Skin of body (tissue), 3 donors: ENCODE measurements at places on chromosomes 5 and 9.
A peak's percentile ranks its signal among the peaks of the same experiment; 100 is the strongest.

DNA sequence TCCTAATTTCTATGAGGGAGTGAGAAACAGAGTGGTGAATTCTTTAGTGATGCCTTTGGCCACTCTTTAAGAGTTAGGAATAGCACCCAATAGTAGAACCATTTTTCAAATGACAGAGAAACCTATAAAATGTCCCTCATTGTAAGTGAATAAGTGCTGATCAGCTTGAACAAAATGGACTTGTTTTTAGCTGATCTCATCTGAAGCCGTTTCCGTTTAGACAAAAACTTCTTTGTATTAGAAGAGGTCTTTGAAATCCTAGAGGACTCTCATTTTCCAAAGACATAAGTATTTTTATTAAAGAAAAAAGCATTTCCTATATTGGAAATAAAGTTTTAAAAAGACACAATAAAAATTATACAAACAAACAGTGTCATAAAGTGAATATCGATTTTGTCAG is 273.9 kb downstream of the ARHGEF28 start:
- DNase-seq: no peak

DNA sequence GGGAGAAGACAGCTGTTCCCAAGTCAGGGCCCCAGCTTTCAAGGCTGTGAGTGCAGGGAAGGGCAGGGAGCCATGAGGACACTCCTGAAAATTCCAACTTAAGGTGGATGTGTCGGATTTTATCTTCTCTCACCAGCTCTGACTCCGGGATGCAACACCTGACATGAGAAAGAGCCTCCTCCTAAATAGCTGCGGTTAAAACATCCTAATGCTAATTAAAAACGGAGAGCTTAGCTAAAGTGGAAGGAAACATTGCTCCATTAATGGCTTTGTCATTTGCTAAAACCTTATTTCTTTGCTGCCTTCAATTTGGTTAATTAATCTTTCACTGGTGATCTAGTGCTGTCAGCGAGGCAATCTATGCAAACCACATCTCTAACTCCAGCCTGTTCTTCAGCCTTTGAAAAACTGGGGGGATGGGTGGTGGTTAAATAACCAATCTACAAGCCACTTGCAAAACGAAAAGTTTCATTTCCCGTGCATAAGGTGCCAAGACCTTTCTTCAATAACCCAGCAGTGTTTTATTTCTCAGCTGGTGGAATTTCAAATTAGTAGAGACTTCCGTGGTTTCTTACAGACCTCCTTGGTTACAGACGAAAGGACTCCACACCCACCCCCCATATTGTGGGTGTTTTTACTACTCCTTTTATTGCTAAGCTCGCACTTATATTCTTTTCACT is 379.6 kb downstream of the MLLT3 start:
- DNase-seq: no peak

DNA sequence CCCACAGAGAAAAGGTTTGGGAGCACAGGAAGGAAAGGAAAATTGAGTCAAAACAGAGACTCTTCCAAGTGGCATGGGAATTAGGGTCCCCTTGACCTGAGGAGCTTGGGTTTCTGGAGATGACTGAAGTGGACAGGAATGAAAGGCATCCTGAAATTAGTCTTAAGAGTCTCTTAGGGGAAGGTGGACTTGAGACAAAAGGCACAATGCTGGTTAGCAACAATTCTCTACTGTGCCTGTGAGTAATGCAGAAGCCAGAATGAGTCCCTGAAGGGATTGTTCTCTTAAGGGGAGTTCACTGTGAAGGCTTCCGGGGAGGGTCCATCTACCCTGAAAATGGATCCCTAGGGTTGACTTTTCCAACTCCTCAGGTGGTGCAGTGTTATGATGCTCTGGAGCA is 58.4 kb upstream of the FOXE1 start:
- no peak for DNase-seq

GRCh38 chr5:139110526-139111168 is 87.5 kb downstream of the SIL1 start:
- no peak for DNase-seq

DNA sequence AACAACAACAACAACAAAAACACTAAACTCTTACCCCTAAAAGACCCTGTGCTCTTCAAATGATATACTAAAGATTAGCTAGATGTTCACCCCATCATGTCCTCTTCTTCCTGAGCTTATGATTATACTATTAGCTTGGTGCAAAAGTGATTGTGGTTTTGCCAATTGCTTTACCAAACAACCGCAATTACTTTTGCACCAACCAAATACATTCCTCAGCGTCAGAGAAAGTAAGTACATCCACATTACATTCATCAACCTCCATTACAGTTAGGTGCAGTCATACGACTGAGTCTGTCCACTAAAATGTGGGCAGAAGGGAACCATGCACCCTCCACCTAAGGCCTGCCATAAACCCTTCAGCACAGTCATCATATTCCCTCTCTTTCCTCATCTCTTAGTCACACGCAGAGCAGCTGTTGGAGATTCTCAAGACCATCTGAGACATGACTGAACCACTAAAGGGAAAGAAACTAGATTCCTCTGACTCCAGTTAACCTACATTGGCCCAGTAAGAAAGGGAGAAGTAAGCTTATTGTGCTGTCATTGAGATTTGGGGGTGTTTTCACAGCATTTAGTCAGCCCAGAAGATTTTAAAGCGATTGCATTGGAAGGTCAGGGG is 181.6 kb upstream of the TLE4 start:
- DNase-seq: no peak

- DNase-seq: no peak
Observed at GRCh38 chr5:58286741-58287140, 173.1 kb downstream of the PLK2 start.

GRCh38 chr9:75964427-75964826 is 74.0 kb downstream of the PCSK5 start:
- no peak for DNase-seq

DNA sequence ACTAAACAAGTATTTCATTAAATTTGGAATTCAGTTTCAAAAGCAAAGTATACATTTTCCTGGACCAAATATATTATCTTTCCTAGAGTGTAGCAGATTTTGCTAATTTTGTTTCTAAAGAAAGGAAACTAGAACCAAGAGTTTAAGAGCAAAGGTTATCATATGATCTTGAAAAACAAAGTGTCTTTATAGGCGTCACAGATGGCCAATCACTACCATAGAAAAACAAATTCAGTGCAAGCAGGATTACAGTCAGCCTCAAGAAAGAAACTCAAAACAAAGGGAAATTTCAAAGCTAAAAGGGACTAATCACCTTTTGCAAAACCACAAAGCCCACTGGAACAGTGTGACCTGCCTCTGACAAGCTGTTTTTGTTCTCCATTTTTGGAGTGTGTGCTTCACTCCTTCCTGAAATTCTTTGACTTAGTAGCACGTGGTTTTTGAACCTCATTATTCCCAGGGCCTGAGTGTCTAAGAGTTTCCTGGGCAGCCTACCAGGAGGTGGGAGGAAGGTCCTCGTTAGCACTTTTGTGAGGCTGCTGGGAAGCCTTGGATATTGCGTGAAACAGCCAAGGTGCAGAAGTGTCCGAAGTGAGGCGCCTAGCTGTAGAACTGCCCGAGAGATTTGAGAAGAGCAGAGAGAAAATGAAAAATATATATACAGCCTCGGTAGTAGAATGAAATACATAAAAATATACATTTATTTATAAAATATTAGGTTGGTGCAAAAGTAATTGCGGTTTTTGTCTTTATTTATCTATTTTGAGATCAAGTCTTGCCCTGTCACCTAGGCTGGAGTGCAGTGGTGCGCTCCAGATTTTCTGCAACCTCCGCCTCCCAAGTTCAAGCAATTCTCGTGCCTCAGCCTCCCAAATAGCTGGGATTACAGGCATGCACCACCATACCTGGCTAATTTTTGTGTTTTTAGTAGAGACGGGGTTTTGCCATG is 246.1 kb downstream of the MARCHF11 start:
- DNase-seq: no peak

GRCh38 chr5:80569961-80570786 is at the start of gene ANKRD34B:
TSS of gene ANKRD34B (minus strand) at chr5:80570280. CDS start at chr5:80560019, 10,261 bp downstream.
- DNase-seq: no peak

DNA sequence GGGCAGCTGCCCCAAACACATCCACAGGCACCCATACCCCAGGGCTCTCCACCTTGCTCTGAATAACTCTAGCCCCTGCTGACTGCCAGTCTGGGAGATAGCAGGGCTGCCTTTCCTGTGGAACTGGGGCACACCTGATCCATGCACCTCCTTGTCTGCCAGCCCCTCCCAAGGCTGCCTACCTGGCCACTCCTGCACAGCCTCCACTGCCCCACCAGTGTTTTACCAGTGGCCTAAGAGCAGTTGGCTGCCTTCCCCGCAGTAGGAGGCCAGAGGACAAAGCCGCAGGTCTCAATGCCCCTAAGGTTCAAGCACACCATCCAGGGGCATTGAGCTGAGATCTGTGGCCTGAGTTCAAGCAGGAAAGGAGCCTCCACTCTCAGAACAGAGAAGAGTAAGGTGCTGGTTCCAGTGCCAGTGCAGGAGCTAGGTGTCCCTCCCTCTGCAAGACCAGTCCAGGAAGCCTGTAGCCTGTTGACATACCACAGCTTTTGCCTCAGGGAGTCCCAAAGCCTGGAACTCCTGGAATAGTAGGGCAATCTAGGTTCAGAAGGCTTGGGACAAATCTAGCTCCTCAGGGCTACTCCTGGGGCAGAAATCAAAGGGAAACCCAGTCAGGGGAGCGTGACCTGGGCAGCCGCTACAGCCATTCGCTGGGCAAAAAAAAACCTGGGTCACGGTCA is 514.5 kb upstream of the PTGER4 start:
- DNase-seq: no peak

- no peak for DNase-seq
Observed at GRCh38 chr5:72378639-72379289, 58.6 kb downstream of the PTCD2 start.

- DNase-seq: no peak
Observed at GRCh38 chr5:180026320-180026719, 45.2 kb downstream of the RNF130 start.

- no peak for DNase-seq
Observed at GRCh38 chr9:89464300-89464901, 33.5 kb downstream of the SEMA4D start.

GRCh38 chr9:114894206-114894605 is 36.2 kb downstream of the TNFSF8 start:
- DNase-seq: no peak

- no peak for DNase-seq
Observed at GRCh38 chr5:55982957-55983381, 11.8 kb downstream of the IL6ST start.

DNA sequence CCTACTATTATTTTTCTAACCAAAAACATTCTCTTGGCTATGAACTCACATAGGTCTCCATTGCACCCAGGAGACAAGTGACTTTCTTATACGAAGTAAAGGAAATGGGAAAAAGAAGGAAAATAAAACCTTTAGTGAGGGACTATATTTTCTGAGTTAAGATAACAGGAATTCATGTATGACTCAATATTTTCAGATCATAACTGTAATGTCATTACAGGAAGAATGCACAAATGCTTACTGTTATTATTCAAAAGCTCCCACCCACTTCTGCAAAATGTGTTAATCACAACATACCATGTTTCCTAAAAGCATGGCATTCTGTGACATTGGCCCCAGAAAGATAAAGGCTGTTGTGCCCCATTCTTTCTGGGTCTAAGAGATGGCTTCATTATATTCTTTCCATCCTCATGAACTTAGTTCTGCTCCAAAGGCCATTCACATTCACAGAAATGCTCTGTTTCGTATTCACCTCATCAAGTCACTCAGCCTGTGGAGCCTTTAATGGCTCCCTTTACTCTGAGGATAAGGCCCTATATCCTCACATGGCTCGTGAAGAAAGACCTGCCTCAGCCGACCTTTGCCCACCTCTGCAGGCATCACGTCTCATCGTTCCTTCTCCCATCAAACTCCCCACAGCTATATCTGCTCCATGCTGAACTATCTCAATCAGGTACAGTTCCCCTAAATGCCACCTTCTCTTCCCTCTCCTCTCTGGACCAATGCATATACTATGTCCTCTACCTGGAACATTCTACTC is 77.0 kb downstream of the ABCA1 start:
- no peak for DNase-seq

DNA sequence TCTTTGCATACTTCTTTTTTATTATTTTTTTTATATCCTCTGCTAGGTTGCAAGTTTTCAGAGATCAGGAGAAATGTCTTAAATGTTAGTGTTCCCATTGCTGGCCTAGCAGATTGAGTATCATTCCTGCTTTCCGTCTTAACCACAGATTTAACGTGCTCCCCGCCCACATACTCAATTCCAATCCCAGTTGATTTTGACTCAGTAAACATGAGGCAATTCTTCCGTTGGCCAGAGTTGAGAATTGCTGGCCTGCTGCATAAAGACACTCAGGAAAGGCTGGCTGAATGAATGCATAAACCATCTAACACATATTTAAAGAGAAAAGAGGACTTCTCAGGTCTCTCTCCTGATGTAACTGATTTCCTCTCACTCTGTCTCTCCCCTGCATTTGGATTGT is 46.8 kb upstream of the PLPP6 start:
- no peak for DNase-seq

DNA sequence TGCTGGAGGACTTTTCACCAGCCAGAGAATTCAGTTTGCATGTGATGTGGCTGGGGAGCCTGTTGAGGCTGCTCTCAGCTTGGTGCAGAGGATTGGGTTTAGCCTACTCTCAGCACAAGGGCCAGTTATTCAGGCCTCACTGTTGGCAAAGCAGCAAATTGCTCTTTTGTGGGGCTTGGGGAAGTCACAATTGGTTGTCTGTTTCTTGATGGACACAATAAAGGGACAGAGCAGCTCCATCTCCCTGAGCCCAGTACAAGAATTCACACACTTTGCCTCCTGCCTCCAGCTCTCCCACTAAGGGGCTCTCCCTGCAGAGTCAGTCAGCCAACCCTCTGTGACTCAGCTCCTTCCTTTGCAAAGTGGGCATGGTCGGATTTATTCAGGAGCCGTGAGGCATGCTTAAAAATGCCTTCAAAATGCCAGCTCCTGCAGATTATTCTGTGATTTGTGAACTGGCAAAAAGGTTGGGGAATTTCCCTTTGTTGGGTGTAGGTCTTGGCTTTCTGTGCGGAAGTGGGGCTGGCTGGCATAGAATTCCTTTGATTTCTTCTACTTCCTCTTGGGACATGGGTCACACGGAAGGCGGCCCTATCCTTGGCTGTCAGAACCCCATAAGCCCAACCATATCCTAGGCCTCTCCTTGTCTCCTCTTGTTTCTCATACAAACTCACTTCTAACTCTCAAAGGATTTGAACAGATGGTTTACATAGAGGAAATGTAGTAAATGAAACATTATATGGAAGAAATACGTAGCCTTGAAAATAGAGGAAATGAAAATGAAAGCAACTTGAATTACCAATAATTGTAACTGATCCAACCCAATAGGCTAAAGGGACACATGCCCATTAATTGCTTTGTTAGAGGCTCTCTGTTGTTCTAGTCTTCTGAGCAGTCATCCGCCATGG is 118.7 kb upstream of the CD180 start:
- peak; percentile 75 for DNase-seq

- no peak for DNase-seq
Observed at GRCh38 chr5:171848486-171848885, 62.9 kb downstream of the SMIM23 start.

GRCh38 chr9:118222375-118222774 is 518.2 kb downstream of the TLR4 start:
- DNase-seq: no peak

DNA sequence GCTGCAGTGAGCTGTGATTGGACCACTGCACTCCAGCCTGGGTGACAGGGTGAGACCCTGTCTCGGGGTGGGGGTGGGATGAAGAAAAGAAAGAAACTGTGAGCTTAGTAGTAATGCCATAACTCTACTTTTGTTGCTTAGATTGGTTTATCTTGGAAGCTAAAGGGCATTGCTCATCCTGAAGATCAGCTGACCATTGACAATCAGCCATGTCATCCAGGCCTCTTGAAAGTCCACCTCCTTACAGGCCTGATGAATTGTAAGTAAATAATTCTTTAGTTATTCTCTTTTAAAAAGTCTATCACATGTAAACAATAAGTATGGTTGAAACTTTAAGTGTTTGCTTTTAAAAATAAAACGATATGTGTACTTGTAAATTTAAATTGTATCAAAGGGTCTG is 11.4 kb downstream of the OCLN start:
- DNase-seq: no peak
